Dermis microvascular lymphatic vessel endothelial cell (primary cell): ENCODE measurements at places on chromosomes 2 and 18.

DNA sequence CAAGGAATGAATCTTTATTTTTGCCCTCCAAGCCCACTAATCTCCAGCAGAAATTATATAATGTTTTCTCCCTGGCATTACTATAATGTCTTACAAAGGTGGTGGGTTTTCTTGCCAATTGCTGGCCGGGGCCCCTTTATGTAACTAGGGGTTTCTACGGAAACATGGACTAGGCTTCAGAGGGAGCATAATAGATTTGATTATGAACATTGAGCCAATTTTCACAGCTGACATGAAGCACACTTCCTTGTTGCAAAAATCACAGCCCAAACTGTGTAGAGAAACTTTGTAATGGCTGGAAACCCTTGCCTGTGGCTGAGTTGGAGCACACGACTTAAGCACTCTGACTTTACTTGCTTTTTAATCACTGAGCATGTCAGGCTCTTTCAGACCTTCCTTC lies 3.8 kb upstream of the CYRIA start:
- DNase-seq, result no peak

DNA sequence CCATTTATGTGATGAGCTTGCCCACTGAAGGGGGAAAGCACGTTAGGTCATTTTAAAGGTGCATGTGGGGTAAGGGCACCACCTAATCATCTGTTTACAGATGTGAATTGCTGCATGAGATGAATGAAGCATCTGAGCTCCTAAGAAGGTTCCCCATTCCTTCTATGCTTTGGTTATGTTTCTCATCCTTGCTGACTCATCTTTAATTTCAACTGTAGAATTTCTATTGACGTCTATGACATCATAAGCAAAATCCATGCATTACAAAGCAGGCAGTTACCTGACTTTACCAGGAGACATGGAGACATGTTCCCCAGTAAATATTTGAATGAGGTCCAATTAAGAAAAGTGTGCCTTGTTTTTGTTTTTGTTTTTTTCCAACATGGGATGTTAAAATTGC lies 2.8 kb downstream of the SNTG2 start:
- no peak for DNase-seq

GRCh38 chr18:62370366-62370765 lies 45.3 kb downstream of the TNFRSF11A start:
- DNase-seq, result no peak

DNA sequence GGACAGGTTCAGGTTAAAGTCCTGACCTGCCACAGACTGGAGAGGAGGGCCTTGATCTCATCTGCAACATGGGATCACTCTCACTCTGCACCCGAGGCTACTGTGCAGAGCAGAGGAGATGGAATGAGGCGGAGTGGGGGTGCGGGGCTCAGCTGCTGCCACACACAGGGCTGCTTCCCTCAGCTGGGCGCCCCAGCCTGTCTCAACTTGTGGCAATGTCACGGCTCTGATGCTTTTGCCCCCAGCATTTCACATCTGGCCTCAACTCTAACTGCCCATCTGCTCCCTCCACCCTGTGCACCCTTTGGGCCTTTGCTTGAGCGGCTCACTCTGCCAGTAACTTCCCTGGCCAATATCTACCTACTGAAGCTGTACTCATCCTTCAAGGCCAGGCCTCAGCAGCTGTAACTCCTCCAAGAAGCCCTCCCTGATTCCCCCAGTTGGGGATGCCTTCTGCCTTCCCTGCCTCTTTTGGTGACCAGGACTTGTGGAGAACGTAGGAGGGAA lies 70.3 kb downstream of the POLR1A start:
- no peak for DNase-seq

GRCh38 chr2:231411237-231411636 lies 15.7 kb downstream of the B3GNT7 start:
- no peak for DNase-seq

DNA sequence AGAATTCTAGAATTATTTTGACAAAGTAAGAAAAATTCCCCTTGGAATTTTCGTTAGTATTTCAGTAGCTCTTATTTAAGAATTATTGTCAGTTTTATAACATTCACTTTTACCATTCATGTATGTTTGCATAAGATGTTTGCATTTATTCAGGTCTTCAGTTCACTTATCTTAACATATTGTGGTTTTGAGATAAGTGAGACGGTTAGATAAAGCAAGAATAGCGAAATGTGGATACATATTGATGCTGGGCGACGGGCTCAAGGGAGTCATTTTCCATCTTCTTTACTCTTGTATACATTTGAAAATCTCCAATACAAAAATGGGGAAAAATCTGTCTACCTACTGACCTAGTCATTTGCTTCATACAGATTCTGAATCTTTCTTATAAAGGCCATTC lies 156.7 kb upstream of the HDAC4 start:
- DNase-seq, result no peak

DNA sequence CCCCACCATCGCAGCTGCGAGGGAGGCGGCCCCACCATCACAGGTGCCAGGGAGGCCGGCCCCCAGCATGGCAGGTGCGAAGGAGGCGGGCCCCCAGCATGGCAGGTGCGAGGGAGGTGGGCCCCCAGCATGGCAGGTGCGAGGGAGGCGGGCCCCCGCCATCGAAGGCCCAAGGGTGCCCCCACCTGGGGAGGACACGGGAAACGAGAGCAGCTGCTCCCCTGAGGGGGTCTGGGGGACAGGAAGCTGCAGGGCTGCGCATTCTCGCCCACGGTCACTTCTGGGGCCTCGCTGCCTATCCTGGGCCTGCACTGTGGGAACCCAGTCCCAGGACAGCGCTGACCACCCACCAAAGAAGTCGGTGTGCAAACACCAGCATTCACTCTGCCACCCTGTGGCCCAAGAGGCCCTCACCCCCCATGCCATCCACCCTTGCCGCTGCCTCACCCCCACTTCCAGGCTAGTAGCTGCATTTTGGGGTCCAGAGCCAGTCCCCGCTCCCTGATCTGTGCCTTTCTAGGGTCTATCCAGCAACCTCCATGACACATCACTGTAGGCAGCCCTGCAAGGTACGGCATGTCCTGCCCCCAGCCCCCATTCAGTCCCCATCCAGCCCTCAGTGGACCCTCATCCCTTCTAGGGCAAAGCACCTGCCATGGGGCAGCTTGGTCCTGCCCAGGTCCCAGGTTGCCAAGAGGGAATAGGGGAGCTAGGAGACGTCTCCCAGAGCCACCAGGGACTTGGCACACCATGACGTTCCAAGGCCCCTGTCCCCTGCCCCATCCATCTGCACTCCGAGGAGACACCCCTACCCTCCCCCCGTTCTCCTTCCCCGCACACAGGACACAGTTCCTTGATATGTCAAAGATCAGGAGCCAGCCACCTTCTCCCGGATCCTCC lies 24.0 kb upstream of the GPC1 start:
- DNase-seq, result no peak

GRCh38 chr2:196481324-196481697 lies 158.2 kb upstream of the CCDC150 start:
- no peak for DNase-seq

DNA sequence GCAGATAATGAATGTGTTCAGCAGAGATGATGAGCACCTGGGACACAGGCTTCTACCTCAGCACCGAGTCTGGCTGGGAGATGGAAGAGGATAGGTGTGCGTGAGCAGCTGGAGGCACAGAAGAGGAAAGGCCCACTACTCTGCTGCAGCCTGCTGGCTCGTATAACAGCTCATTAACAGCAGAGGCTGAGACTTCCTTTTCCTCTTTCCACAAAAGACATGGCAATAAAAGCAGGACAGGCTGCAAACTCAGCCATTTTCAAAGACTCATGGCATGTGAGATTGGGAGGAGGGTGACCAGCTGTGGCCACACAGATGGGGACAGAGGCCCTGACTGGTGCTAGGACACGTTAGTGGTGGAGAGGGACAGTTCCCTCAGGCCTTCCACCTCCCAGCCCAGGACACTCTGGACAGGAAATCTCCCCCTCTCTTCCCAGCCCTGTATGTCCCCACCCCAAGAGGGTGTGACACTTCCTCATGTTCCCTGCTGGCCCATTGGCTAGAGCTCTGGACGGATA lies 60.3 kb downstream of the CACNB4 start:
- DNase-seq, result no peak

DNA sequence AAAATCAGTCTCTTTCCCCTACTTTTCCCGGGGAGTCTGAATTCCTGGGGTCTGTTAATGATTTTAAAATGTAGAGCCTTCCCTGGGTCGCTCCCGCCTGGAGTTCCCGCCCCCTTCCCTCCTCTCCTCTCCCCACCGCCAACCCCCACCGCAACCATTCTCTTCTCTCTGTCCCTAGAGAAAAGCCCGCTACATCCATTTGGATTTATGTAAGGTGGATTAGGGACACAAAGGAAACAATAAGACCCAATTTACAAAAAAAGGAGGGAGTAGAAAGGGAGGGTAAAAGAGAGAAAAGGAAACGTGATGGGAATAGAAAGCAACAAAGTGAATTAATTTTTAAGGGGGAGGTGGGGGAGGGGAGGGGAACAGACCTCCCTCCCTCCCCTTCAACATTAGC lies 2.2 kb downstream of the EPHA4 start:
- DNase-seq, result no peak

- peak; percentile 86 for DNase-seq
Measured at GRCh38 chr2:173048897-173049661, 26.6 kb upstream of the MAP3K20 start.

DNA sequence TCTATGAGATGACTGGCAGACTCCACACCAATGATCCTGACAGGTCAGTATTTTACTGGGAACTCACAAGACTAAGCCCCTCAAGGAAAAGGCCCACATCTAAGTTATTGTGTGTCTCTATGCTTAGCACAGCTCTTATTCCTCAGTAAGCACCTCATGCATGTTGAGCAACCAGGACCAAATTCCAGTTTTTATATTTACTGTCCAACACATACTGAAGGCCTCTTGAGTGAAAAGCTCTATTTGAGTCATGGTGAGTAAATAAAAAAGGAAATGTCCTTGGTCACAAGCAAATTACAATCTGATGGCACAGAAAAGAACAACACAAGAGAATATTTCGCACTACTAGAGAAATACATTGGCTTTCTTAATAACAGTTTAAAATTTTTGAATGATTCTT lies 87.9 kb upstream of the ETAA1 start:
- no peak for DNase-seq

DNA sequence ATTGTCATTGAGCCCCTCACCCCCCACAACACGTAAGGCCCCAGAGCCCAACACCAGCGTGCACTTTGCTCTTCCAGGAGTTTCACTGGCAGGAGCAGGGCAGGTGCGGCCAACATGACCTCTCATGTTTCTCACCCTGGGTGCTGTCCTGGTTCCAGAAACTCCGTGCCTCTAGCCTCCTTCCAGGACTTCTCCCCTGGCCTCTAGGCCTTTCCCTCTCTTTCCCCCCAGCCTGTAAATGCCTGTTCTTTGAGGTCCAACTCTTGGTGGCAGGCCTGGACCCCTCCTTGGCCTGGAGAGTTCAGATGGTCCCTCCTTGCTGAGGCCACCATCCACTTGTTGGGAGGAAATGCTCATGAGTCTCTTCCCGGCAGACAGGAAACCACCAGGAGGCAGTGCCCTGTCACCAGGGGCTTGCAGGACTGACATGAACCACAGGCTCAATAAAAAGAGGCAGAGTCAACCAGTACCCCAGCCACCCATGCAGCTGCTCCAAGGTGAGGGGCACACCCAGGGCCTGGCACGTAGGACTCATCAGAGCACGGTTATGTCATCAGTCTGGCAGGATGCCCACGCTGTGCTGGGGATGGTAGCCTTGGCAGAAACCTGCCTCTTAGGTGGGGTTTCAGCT lies 1.5 kb downstream of the MALL start:
- peak; percentile 63 for DNase-seq

- DNase-seq, result no peak
Measured at GRCh38 chr18:43396266-43396665, 119.0 kb upstream of the SYT4 start.

GRCh38 chr2:231270221-231271114 lies 72.0 kb downstream of the ARMC9 start:
- DNase-seq, result no peak

DNA sequence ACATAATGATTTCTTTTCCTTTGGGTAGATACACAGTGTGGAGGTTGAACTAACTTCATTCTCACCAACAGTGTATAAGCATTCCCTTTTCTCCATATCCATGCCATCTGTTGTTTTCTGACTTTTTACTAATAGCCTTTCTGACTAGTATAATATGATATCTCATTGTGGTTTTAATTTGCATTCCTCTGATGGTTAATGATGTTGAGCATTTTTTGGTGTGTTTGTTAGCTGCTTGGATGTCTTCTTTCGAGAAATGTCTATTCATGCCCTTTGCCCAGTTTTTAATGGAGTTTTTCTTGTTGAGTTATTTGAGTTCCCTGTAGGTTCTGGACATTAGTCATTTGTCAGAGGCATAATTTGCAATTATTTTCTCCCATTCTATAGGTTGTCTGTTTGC lies 59.8 kb downstream of the MARCHF4 start:
- DNase-seq, result no peak
